ENCODE measurements at places on chromosomes 16 and 17.

DNA sequence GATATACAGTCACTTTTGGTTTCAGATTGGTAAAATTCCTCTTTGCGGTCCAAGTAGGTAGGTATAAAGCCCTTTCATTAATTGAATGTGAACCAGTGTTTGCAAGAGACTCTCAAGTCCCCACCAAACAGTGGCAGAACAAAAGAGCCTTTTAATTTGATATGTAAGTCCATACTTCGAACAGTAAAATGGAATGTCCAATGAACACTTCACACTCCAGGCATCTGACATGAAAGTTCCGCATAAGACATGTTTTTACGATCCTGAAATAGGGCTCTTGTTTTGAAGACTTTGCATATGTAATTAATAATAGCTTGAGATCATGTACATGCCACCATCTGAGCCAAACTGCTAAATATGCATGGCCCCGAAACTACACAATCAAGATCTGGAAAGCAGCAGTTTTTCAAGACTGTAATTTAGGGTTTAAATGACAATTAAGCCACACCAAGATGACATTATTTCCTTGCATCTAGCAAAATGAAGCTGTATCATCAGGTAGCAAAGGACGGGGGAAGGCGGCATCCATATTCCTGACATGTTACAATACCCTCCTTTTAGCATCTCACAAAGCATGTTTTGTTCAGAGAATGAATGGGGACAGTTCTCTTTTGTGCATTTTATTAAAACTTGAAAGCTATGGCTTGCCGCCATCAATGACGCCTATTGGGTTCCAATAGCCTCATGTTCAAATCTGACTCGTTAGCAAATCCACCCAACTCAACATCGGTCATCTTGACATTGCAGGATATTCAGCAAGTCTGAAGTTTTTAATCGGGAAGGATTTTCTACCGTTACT lies 39.4 kb downstream of the LITAF start:
- no peak for DNase-seq

- DNase-seq = no peak
These were observed 705 bp downstream of the KRABD2 start for GRCh38 chr17:8375738-8376259.

DNA sequence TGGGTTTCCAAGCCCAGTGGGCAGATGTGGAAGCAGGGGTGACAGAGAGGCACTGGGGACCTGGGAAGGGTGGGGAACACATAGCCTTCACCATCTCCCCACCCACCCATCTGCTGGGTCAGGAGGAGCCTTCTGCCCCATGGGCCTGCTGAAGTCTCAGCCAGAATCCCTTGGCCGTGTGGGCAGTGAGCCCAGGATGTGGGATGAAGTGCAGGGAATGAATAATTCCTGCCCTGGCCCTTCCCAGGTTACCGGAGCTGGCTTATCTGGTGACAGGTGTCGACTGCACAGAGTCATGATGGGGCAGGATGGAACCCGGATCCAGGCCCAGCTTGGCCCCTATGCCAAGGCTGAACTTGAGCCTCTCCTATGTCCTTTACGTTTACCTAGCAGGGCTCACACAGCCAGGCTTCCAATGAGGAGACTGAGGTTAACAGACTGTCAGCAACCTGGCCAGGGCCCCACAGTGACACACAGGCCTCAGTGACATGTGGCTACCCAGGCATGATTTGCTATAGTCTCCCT lies 17.5 kb downstream of the ATP2A3 start:
- DNase-seq = no peak

DNA sequence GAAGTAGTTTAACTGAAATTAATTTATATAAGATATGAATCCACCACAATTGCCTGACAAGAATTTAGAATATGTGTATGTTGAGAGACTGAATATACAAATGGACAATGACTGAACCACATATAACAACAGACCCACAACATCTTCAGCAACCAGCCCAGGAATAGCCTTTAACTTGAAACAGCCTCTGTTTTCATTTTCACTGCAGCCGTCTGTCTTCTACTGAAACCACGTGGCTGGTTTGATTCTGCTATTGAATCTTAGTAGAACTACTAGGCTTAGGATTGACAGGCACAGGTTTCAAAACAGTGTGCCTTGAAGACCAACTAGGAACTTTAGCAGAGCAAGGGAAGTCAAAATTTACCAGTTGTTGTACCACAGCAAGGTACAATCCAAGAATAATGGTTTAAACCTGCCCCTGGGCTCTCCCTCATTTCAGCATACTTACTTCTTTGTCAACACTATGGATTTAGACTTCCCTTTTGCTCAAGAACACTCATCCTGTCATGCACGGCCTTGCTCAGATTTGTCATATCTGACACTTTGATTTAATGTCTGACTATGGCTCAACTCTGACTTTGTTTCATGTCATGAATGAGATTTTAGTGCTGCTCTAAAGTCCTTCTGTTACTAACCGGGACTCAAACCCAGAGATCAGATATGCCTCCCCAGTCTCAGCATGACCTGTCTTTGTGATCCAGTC lies 355.0 kb downstream of the KIF2B start:
- DNase-seq = no peak

- DNase-seq = no peak
These were observed 354.9 kb upstream of the ASIC2 start for GRCh38 chr17:33647956-33648355.

DNA sequence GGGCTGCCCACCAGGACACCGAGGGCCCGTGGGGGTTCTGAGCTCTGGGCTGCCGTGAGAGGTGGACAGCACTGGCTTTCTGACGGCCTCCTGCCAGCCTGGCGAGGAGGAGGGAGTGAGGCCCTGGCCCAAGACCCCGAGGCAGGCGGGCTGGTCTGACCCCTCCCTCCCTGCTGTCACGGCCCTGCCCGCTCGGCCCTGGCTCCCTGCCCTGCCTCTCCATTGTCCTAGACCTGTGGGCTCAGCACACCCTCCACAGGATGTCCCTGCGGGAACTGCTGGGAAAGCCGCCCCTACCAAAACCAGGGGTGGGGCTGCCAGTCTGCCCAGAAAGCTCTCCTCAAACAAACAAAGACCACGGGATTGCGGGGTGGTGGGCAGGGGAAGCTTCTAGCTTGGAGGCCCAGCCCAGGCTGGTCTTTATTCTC lies 20.7 kb downstream of the SPNS2 start:
- no peak for DNase-seq

- DNase-seq = no peak
These were observed 18.8 kb upstream of the BMERB1 start for GRCh38 chr16:15415511-15415985.

DNA sequence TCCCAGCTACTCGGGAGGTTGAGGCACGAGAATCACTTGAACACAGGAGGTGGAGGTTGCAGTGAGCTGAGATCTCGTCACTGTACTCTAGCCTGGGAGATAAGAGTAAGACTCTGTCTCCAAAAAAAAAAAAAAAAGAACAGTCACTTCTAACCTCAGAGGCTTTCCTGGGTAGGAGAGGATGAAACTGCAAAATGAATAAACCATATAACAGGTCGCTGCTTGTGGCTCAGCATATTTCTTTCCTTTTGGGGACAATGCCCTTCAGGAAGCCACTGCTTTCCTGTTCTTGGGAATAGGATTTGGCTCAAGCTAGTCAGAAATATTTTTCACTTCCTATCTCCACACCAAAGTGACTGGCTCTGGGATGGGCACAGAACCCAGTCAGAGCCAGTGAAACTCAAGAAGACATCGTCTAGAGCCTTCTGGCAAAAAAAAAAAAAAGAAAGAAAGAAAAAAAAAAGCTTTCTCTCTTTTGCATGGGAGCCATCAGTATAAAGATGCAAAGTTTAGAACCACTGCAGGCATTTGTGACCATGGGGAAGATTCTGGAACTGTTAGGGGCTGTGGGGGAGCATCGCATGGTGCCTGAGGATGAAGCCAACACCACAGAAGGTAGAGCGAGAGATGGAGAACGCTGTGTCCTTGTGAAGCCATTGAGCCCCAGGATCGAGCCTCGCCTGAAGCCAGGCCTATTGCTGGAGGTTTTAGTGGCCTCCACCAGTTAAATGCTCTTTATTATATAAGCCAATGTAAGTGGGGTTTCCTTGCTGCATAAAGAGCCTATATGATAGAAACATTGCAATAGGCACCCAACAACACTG lies 71.8 kb upstream of the MRTFB start:
- DNase-seq = no peak

GRCh38 chr17:32814836-32815235 lies 62.1 kb downstream of the MYO1D start:
- DNase-seq = no peak

GRCh38 chr17:65567566-65567965 lies 6.1 kb upstream of the AXIN2 start:
- DNase-seq = no peak

DNA sequence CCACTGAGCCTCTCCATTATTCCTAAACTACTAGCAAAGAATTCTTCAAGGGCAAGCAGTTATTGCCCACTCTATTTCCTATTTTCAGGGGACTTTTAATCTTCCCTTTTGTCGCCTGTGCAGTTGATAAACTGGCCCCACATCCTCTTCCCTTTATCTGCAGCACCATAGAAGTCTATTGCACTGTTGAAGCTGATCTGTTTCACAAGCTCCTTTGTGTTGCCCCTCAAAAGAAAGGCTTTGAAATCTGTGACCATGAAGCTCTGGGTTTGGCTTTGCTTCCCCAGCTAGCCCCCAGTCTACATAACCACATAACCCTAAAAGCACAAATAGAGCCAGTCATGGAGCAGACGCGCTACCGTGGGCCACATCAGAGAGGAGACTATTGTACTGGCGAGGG lies 37.1 kb downstream of the CDRT15 start:
- no peak for DNase-seq

GRCh38 chr16:2157480-2158261 lies 2.1 kb downstream of the TRAF7 start:
- no peak for DNase-seq
